ENCODE measurements at places on chromosomes 1 and 21.
A peak's percentile ranks its signal among the peaks of the same experiment; 100 is the strongest.

DNA sequence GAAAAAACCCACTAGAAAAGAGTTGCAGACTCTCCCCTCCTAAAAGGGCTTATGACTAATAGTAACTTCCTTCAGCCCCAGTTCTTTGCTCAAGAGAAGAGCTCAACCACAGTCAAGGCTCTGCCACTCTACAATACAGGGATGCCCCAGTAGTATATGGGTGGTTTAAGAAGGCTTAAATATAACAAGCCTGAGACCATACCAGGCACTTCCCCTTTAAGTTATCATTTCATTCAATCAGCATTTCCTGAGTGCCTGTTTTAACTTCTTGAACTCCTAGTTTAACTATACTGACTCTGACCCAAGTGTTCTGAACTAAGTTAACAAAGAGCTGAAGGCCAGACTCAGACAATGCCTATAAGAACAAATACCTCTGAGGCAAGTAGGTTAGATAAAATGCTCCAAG lies 19.8 kb downstream of the PRPF38A start:
- no peak for DNase-seq

DNA sequence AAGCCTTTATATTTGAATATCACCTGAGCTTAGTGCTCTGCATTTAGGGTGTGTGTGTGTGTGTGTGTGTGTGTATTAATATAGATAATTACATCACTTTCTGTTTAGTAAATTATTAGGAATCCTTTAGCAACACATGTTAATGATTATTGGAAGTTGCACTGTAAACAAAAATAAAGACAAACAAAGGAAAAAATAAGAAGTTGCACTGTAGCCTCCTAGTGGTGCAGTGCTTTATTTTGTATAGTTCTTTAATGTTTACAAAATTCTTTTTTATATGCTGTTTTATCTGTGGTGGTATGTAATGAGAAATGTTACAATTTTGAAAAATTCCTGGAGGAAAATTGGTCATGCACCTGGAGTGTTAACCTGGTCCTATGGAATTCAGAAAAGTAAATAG lies 69.2 kb downstream of the UBE4B start:
- DNase-seq: no peak

- DNase-seq: no peak
These were observed 163.9 kb downstream of the LYPLAL1 start for GRCh38 chr1:219337588-219337987.

GRCh38 chr1:184870319-184870718 lies 104.0 kb downstream of the NIBAN1 start:
- no peak for DNase-seq

DNA sequence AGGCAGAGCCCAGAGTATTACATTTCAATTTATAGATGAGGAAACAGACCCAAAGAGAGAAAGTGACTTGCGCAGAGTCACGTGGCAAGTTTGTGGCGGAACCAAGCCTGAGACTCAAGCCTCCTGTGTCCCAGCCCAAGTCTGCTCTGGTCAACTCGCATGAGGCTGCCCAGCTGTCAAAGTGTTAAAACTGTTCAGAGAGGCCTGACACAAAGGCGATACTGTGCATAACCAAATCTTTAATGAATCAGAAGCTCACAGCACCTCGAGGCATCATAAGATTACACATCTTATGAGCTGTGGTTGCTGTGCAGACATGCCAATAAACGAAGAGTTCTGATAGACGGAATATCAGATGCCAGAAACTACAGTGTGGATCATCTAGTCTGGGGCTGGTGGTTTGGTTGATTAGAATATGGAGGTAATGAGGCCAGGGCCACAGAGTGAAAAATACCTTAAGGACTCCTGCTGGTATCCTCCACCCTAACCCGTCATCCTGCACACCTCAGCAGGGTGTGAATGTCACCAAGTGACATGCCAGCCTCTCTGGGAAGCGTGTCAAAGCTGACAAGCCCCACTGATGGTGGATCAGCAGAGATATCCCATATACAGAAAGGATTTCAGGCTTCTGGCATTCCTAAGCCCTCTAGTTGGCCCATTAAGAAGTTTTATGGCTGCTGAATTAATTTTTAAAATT lies 42.2 kb downstream of the TNNT2 start:
- no peak for DNase-seq

DNA sequence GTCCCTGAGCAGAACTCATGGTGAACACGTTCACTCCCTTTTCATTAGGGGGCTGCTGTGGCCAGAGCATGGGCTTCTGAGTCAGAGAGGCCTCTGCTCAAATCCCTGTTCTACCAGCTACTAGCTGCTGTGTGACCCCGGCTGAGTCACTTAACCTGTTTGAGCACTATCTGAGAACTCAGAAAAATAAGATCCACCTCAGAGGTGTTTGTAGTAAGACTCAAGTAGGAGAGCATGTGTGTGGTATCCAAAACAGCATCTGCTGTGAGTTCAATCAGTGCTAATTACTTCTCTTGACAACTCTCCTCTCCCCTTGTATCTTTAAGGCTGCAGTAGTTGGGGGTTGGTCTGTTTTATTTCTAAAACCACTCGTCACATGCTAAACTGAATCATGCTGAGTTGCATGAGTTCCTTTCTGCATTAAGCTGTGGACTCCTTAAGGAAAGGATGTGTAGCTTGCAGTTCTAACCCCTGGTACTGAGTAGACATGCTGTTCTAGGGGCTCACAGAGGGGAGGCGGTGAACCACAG lies 39.7 kb upstream of the JUN start:
- no peak for DNase-seq

- DNase-seq: peak; percentile 88
These were observed 13.2 kb downstream of the NAV1 start for GRCh38 chr1:201551877-201552731.

- no peak for DNase-seq
These were observed 47.9 kb downstream of the LGR6 start for GRCh38 chr1:202241376-202242079.

GRCh38 chr1:2784854-2785630 lies 16.5 kb downstream of the TTC34 start:
- no peak for DNase-seq

DNA sequence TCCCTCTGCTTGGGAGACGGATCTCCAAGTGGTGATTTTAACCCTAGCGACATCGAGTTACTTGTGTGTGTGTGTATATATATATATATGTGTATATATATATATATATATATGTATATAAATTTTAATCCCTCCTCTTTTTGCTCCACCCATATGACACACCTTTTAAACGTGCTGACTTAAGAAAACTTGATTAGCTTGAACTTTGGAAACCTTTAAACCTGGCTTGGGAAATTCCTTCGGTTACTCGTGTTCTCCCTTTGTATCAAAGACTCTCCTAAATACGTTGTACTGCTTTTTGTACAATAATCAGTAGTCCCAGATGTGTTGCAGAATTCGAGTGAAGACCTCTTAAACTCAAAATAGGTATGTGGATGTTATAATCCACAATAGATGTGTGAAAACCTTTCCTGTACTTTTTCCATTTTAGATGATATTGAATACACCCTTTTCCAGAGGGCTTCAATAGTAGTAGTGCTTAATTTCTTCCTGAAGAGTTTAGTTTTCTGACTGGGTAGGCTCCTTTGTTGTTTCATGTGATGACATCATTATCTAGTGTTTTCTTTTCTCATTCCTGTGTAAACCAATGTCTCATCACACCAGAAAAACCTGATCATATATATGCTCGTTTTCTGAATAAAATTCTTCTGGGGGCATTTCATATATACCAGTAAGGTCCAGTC lies 1.4 kb downstream of the RNF11 start:
- DNase-seq: no peak

GRCh38 chr21:25870084-25870483 lies 135.3 kb downstream of the GABPA start:
- peak; percentile 36 for DNase-seq

DNA sequence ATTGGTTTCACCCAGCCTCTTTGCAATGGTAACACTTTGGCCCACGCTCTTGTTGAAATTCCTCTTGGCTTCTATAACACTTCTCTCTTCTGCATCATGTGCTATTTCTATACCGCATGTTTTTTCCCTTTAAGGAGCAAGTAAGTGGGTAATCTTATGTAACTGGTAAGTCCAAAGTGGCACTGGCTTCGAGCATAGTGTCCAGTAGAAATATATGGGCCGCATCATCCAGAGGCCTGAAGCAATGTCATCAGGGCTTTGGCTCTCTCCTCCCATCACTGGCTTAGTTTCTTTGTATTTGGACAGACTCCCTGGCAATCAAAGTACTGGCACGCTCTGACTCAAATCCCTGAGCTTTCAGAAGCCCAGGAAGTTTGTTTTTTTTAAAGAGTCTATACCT lies 17.5 kb downstream of the CHML start:
- no peak for DNase-seq

GRCh38 chr21:42500736-42501135 lies 4.7 kb upstream of the RSPH1 start:
- no peak for DNase-seq

DNA sequence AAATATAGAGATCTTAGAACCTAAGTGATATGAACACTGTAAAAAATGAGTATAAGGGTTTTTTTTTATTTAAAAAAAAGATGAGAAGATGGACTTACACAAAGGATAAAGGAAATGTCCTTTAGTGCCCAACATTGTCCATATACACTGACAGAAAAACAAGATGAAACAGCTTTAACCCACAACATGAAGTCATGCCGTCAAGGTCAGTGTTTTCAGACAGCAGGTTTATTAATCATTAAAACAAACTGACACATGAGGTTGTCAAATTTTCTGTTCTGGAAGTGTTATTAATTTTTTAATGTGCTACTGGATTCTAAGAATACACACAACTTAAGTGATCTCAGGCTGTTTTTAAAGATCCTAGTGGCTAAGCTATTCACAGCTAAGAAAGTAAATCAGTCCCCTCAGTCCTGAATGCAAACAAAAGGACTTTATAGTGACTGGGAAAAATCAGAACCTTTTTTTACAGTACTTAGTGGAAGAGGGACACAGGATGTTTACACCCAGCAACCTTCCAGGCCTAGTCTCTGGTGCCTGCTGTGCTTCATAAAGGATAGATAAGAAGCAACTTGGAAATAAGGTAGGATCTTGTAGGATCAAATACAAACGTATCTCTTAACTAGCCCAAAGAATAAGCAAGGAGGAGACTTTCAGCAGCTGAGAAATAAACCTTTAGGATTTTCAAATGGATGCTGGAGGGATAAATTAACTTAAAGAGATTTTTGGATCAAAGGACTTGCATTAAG lies 21.9 kb upstream of the PKN2 start:
- no peak for DNase-seq

Data from dorsolateral prefrontal cortex (tissue), 122 donors.